Stimulated activated CD4-positive, alpha-beta T cell treated with anti-CD3 and anti-CD28 coated beads, Interleukin-4, amount 100 ng/mL, for 48 hours (primary cell): ENCODE measurements at places on chromosomes 7 and 10.

DNA sequence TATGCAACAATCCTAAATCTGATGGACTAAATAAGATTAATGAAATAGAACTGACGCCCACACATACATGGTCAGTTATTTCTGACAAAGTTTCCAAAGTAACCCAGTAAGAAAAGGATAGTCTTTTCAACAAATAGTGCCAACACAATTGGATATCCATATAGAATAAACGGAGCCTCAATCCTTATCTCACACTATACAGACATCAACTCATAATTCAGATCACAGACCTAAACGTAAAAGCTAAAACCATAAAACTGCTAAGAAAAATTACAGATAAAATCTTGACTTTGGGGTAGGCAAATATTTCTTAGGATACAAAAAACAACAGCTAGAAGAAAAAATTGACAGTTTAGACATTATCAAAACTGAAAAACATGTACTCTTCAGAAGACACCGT, 8.5 kb downstream of the CACUL1 start:
- no peak for DNase-seq

DNA sequence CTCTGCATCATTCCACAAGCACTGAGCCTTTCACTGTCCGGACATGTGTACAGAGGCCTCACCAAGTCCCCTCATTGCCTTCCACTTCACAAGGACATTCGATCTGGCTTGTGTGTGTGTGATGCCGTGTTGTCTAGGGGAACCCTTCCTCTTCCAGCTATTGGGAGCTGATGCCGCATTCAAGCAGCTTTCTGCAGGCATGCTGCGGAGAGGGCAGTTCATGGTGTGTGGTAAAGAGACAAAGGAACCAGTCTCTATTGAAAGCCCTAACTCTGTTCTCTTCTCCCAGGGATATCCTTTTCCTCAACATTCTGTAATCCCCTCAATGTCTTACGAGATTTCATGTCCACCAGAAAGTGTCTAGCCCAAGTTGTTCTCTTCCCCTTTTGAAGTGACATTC, 141.6 kb downstream of the ALOX5 start:
- DNase-seq: no peak

DNA sequence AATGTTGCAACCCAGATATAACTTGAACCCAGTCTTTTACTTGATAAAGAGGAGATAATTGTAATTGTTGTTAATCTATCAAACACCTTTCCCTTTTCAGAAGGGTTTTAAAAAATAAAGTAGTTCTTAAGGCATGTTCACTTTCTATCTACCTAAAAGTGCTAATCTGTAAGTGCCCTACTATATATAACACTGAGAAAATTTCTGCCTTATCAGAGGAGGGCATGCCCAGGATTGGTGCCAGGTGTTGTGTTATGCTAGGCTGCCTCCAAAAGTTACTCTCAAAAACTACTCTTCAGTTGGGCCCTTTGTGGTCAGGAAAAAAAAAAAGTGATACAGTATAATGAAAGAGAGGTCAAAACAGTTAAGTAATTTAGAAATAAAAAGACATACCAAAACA, 36.3 kb downstream of the SMNDC1 start:
- DNase-seq: no peak

DNA sequence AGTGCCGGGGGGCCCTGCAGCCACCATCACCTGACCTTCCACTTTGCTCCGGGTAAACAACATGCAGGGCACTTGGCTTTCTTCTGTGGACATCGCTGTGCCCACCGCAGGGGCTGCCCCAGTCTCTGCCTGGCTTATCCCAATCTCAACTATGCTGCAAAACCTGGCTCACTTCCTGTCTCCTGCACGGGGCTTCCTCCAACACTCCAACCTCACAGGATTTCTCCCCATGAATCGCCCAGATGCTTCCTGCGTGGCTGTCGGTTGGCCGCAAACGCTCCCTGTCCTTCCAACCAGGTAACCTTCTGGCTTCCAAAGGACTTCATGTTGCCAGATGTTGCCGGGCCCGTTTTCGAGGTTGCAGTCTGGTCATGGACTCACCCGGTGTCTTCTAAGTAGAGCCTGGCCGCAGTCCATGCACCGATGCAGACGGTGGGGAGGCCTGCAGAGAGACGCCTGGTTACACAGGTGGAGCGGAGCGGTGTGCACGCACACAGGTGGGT, 109.0 kb downstream of the VIPR2 start:
- DNase-seq: no peak

- no peak for DNase-seq
Observed at GRCh38 chr10:120600871-120601649, 144.0 kb downstream of the PLPP4 start.

DNA sequence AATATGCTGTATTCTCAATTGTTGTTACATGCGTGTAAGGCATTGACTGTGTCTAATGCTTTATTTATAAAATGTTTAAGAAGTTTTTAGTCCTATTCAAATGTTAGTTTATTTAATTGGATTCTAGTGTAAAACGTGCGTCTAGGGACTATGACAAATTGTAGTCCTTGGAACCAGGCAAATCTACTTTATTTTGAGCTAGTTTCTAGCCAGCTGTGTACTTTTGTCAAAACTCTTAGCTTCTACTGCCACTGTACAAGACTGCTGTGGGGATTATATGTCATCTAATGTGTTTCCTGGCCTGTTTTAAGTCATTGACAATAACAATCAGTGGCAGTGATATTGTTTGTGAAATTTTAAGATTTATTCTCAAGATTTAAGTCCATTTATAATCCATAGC, 220.5 kb upstream of the SEMA3D start:
- DNase-seq: no peak

- DNase-seq: no peak
Observed at GRCh38 chr7:86949779-86950260, 109.6 kb downstream of the ELAPOR2 start.

DNA sequence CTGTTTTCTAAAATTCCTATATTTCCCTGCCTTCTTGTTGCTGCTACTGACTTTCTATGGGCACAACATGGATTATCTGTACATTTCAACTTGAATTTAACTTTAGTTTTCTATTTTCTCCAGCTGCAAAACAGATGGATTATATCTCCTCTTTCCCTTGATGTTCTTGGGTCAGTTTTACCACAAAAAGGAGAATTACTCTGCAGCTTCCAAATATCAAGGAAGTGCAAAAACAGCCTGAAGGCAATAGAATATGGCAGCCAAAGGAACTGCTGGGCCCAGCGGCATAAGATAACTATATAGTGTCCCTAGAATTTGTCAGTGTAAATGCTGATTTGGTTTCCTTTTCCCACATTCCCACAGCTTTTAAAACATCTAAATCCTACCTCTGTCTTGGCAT, 29.1 kb downstream of the CPED1 start:
- no peak for DNase-seq
